T-helper 22 cell (primary cell): ENCODE measurements at places on chromosomes 1 and 21.
A peak's percentile ranks its signal among the peaks of the same experiment; 100 is the strongest.

GRCh38 chr21:40841524-40842196 lies 5.3 kb downstream of the DSCAM start:
- no peak for DNase-seq

DNA sequence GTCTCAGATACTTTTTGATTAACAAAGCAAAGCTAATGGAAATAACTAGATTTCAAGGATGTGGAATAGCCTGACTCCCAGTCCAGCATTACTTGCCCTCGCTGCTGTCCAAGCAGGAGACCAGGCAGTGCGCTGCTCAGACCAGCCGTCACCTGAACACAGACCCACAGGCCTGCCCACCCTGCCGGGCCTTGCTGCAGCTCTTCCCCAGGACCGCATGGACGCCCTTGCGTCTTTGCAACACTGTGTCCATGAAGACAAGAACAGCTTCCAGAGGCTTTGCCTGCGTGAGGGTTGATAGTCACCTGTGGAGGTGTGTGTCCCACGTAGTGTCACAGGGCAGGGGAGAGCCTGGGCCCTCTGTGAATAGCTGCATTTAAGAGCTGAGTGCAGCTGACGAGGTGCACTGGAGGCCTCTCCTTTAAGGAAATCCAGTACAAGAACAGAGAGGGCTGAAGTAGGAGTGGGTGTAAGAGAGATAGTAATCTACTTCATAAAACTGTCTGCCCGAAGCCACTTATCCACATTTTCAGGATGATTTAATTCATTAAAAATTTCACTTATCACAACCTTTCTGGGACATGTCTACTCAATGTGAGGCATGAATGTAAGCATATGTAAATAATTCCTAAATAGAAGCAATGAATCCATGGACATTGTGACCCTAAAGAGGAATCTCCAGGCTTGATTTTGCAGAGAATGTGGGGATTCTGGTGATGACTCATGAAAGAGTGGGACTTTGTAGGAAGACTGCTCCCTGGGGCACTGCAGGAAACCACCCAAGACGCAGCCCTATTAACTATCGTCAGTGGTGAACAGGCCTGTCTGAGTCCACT lies 176.2 kb upstream of the RAB4A start:
- DNase-seq, result no peak

DNA sequence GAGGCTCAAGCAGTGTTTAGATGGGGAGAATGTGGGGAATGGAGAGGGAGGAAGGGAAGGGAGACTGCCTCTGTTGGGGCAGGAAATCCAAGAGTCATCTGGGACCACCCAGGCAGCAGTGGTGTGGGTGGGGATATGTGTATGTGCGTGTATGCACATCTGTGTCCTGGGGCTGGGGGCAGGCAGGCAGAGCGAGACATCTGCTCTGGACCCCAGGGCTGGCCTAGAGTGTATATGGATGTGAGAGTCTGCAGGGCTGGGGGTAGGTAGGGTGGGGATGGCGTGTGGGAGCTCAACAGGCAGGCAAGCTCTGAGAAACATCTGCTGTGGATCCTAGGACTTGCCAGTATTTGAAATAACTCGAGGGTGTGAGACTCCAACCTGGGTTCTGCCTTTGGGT lies 3.5 kb downstream of the PTCH2 start:
- no peak for DNase-seq

GRCh38 chr1:190168893-190169280 lies 308.8 kb downstream of the BRINP3 start:
- DNase-seq, result no peak

GRCh38 chr21:35664683-35665082 lies 395.6 kb downstream of the SETD4 start:
- DNase-seq, result no peak

DNA sequence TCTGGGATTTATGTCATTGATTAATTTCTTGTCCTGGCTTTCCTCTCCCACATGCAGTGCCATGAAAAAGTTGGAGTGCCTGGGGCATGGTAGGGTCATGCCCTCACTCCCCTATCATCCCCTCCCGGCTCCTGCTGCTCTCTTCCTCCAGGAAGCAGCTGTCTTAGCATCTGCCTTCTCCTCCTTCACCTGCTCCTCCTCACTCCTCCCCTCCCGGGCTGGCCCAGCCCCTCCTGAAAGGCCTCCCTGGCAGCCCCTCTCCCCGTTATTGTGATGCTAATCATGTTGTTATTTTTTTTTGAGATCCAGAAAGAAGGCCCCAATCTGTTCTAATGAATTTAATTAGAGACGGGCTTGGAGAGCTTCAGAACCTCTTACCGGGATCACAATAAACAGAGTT lies 36.3 kb upstream of the NFASC start:
- DNase-seq, result no peak

DNA sequence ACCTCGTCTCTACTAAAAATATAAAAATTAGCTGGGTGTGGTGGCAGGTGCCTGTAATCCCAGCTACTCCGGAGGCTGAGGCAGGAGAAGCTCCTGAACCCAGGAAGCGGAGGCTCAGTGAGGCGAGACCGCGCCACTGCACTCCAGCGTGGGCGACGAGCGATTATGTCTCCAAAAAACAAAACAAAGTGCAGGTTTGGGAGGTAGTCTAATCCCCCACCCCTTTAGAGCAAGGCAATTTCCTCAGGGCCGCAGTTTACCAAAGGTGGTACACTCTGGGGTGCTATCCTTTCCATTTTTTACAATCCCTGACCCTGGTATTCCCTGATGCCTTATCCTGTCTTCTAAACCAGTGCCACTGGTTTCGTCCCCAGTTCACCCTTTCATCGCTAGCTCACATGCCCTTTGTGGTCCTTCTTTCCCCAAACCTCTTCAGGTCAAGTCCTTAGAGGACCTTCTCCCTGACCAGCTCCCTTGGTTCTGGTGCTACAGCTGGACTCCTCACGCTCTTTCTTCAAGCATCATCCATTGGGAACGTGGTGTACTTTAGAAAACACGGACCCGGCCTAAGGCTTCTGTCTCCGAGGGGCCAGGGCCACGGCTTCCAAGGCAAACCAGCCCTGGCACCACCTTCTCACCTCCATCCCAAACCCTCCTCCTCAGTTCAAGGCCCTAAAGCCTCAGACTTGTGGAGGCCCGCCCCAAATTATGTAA lies 873 bp downstream of the IFT25 start:
- DNase-seq, result no peak

- no peak for DNase-seq
Observed at GRCh38 chr1:12711536-12711935, 4.4 kb upstream of the AADACL3 start.

DNA sequence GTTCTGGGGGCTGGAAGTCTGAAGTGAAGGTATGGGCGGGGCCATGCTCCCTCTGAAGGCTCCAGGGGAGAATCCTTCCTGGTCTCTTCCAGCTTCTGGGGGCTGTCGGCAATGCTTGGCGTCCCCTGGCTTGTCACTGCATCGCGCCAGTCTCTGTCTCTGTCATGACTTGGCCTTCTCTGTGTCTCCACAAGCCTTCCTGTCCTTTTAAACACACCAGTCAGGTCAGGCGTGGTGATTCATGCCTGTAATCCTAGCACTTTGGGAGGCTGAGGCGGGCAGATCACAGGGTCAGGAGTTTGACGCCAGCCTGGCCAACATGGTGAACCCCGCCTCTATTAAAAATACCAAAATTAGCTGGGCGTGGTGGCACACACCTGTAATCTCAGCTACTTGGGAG lies 125.3 kb downstream of the ACTL8 start:
- no peak for DNase-seq

- no peak for DNase-seq
Observed at GRCh38 chr1:1069711-1070676, 4.1 kb downstream of the RNF223 start.

DNA sequence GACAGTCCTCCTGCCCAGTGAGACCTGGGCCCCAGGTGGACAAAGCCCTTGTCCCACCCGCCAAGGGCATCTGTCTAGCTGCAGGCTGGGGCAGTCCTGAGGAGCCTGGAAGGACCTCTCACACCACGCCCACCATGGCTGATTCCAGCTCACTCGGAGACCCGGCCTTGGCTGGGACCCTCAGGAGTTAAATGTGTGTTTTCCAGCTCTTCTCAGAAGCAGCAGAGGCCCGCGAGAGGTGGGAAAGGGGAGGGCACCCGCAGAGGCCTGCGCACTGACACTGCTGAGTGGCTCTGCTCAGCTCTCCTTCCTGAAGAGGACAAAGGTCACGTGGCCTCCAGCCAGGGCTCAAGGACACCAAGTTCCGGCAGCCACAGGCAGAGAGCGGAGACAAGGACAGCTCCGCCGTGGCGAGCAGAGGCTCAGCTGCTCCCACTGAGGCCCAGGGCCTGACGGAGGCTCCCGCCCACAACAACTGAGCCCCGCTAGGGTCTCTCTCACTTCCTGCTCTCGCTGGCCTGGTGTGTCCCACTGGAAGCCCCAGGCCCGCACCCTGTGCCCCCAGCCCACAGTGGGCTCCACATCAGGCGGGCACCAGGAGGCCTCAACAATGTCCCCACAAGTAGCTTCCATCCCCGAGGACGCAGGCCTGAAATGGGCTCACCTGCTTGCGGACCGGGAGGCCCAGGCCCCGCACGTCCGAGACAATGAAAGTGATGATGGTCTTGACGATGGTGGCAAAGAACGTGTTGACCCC lies 16.9 kb downstream of the SLC19A1 start:
- DNase-seq, result no peak

GRCh38 chr1:236284291-236284721 lies 2.5 kb upstream of the ERO1B start:
- DNase-seq, result no peak

DNA sequence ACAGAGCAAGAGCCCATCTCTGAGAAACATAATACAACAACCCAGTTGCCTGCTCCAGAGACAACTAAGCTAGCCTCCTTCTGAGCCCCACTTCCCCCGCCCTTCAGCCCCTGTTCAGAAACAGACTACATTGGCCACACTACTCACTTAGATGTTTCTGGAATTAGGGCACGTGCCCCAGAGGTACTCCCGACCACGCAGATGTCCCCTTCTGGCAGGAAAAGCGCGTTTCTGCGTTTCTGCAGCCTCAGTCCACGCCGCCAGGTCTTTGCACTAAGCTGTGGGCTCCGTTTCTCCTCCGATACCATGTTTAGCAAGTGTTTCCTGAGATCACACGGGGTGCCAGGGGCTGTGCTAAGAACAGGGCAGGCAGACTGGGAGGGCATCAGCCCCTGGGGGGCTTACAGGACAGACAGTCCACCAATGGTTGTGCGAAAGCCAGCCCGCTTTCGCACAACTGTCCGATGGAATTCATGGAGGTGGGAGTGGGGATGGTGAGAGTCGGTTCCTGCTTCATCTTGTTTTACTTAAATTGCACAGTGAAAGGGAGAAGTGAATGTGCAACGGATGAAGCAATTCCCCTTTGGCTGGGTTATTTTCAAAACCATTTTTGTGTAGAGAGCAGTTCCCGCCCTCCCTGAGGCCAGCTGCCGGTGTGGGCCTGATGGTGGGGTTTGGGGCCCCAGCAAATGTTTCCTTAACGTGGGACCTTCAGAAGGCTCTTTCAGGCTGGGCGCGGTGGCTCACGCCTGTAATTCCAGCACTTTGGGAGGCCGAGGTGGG lies 2.7 kb downstream of the PIK3CD start:
- DNase-seq, result no peak

DNA sequence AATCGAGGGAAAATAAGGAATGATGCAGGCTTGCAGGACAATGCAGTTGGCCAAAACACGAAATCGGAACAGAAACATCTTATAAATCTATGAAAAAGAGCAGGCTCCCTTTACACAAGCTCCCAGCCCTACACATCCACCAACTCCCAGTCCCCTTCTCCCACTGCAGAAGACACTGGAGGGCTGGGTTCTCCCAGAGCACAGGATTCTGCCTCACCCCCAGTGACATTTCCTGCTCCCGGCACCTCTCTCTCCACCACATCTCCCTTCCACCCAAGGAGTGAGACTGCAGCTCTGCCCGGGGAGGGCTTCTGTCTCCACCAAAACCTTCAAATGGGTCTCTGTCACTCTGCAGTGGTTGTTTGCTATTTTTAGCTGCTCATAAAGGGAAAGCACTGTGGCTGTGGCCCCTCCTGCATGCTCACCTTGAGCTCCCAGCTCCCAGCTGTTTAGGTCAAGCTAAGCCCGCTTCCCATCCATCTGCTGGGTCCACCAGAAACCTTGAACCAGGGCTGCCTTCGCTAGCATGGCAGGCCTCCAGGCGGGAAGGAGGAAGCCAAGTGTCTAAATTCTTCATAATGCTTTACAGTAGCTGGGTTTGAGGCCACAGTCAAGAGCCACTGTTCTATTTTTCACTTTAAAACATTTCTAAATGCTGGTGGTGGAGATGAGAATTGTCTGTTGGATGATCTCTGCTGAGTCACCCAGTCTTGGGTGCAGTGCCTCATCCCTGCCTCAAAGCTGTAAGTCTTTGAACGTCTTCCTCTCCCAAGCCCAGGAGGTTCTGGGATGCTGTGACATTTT lies 3.3 kb upstream of the C2CD2 start:
- no peak for DNase-seq

DNA sequence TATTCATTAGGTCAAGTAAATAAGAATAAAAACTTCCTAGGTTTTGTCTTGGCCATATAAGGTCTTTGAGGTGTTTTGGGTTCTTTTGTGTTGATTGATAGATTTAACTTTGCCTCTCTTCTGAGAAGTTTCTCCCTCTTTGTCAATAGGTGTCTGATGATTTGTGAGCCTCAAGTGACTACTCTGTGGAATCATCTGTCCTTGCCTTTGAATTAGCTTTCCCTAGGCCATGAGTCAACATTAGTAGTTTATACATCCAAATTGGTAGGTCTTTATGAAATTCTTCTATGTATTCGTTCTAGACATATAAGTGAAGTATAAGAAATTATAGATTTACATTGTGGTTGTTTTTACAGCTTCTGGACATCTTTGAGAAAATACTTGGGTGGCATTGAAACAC lies 864.4 kb downstream of the USP25 start:
- no peak for DNase-seq

DNA sequence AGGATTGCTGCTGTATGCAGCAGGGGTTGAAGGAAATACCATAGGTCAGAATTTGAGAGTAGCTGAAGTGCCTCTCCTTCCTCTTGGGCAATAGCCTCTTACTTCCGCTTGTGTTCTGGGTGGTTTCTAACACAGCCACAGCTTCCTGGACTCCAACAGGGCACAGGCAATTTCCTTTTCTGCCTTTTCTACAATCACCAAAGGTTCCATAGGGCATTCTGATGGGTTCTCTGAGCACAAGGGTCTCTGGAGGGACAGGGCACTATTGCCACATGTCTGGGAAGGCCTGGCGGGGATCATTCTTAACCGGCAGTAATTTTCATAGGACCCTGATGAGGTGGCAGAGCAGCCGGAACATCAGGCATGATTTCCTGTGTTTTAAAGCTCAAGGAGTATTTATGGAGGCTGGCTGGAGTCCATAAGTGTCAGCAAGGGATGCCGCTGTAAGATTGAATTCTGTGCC lies 5.5 kb upstream of the AGTRAP start:
- peak; percentile 18 for DNase-seq

GRCh38 chr1:198667186-198667585 lies 28.3 kb downstream of the PTPRC start:
- DNase-seq, result no peak
